ENCODE measurements at places on chromosomes 16 and 17.
A peak's percentile ranks its signal among the peaks of the same experiment; 100 is the strongest.

GRCh38 chr17:8839410-8839935 lies 28.0 kb downstream of the PIK3R6 start:
- DNase-seq: no peak

- DNase-seq: no peak
Observed at GRCh38 chr16:86281421-86281820, 228.9 kb upstream of the FOXF1 start.

DNA sequence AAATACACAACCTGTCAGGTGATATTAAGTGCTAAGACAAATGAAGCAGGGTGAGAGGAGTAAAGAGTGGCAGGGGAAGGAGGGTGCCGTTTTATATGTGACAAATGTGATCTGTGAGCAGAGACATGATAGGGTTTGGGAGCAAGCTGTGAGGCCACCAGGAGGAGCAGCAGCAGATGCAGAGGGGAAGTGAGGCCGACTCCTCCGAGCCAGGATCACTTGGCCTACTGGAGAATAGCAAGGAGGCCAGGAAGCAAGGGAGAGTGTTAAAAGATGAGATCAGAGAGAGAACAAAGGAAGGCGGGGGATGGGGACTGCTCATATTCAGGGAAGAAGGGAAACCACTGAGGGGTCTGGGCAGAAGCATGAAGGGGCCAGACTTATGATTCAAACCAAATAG lies 129.4 kb downstream of the TANGO6 start:
- DNase-seq: no peak

- DNase-seq: peak; percentile 70
Observed at GRCh38 chr16:81745704-81746558, 33.2 kb upstream of the PLCG2 start.

DNA sequence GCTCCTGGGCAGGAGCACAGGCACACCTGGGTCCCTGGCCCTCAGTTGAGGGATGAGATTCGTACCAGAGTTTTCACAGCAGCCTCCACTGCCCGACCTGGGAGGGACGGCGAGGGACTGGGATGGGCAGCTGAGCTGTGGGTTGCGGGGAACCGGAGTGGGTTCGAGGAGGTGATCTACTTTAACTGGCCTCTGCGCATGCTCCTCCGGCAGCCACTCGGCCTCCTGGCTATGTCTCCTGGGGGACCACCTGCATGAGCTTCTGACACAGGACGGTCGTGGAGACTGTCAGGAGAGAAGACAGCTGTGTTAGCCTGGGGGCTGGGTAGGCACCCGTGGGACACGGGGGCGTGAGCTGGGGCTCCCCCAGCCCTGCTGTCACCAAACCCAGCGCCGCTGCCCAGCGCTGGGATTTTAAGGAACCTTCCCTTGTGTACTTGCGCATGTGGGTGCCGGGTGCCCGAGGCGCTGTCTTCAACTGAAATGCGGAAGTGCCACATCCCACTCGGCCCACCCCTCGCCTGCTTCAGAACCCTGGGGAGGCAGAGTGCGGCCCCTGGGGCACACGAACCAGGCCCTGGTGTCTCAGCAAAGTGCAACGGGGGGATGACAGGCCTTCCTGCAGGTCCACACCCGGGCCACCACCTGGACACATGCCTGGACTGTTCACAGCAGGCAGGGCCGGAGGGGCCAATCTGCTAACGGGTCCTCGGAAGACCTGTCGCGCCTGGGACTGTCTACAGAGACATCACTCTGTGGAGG lies 36.4 kb downstream of the SLC7A5 start:
- DNase-seq: no peak

GRCh38 chr16:10635365-10636021 lies 55.1 kb upstream of the EMP2 start:
- no peak for DNase-seq

DNA sequence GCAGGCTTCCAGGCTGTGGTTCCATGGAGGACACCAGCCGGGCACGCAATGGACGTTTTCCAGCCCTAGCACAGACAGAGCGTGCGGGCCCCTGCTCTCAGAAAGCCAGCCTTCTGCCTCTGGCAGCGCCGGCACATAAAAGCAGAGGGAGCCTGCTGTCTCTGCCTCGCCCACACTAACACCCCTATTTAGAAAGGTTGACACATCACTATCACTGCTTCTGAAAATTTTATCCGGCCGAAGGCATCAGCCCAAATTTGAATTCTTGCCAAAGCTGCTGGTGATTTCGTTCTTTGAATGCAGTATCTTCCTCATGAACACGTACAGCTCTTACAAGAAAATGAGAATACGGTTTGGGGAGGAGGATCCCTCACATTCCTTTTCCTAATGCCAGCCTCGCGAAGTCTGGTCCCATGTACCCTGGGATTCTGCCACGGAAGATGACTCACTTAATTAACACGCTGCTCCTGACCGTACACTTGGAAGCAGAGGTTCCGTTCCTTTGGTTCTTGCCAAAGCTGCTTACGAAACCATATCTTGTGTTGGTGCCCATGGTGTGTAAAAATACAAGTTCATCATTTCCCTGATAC lies 1.3 kb upstream of the RAB11FIP3 start:
- DNase-seq: no peak

DNA sequence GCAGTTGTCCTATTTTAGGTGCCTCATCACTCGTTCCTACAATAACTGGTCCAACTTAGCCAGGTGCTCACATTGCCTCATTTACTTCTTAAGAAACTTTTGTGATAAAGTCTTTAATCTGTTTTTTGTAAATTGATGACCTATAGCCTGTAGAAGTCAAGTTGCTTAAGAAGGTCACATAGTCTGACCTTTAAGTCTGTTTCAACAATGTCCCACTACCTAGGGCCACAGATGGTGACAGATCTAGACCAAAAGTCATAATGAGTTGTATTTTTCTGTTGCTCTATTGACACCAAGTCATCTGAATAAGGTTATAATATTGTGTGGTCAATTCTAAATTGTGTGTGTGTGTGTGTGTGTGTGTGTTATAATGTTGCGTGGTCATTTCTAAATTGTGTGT lies 45.1 kb downstream of the ABCA9 start:
- no peak for DNase-seq

DNA sequence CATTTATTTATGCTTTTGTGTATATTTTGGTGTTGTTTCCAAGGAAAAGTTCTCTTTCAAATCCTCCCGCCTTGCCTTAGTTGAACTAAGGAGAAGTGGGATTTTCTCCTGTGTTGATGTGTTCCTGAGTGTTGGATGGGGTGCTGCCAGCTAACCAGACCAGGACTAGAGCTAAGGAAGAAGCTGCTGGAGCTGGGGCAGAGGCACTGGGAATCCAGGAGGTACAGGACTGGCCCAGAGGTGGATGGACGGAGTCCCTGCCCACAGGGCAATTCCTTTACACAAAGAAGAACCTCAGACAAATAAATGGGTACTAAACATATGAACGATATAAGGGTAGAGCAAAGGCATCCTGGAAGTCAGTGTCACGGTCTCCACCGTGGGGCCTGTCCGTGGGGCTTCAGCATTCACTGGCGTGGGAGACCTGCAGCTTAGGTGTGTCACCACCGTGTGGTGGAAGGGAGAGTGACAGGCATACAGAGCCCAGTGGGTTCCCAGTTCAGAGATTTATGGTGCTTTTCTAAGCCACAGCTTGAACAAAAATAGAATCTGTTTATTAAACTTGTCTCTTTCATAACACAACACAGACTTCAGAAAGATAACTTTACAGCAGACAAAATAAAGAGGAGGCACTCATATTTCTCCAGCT lies 270.7 kb downstream of the NTN1 start:
- DNase-seq: peak; percentile 5

- DNase-seq: no peak
Observed at GRCh38 chr16:83271123-83271522, 536.7 kb upstream of the HSBP1 start.

Measured in stimulated activated naive CD4-positive, alpha-beta T cell treated with Interleukin-2 at 50 U/mL for 16 hours (primary cell).